ENCODE measurements at places on chromosomes 2 and 18.

- peak; percentile 74 for DNase-seq
These were observed 102.9 kb downstream of the TANC1 start for GRCh38 chr2:159071190-159071915.

DNA sequence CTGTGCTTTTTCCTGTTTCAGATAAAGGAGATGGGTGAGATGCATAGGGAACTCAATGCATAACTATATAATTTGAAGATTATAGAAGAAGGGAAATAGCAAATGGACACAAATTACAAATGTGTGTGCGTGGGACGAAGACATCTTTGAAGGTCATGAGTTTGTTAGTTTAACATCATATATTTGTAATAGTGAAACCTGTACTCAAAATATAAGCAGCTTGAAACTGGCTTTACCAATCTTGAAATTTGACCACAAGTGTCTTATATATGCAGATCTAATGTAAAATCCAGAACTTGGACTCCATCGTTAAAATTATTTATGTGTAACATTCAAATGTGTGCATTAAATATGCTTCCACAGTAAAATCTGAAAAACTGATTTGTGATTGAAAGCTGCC lies 16.4 kb upstream of the MSH2 start:
- DNase-seq, result no peak

GRCh38 chr2:128612628-128613027 lies 294.0 kb upstream of the HS6ST1 start:
- DNase-seq, result no peak

DNA sequence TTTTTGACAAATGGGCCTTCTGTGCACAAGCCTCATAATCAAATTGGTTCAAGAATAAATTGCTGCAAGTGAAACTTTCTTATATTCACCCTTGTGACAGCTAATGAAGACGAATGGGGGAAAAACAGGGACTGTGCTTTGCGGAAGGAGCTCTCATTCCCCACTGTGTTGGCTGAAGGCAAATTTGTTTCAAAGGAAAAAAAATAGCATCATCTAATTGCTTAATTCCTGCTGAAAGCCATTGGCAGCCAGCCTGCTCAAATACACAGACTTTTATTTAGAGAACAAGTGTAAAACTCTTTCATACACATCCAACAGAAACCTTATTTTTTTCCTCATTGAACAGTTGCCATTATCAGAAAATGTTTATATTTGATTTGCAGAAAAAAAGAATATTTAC lies 172.3 kb downstream of the ARL6IP6 start:
- DNase-seq, result no peak

DNA sequence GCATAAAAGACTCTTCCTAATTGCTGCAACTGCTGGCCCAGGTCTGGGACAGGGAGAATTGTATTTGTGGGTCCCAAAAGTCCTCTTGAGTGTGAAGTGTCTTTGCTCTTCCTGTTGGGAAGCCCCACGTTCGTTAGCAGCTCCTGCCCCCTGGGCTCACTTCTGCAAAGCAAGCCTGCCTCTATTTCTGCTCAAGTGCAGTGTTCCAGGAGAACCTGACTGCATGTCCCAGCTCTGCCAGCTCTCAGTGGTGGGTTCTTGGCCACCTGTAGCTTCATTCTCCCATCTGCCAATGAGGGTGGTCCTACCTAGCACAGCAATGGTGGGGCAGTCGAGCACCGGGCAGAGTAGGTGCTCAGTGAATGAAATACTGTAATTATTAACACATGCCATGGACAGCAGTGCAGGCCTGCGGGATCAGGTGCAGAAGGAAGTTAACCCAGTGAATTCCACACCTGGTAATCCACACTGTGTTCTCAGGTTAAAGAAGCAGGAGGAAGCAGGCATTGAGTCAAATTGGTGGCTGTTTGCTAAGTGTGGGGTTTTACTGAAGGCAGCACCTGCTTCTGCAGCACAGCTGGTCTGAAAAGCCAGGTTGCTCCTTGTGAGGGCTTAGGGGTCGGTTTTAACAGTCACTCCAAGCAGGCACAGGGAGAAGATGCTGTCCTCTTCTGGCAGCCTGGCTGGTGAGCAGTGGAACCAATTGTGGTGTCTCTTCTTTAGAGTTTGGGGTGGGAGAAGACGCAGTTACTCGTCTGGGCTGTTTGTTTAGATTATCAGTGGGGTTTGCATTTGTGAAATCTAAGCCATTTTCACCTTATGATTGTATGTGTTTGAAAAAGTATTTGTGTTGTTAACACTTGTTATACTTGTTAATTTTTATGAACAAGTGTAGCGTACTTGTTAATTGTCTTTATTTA lies 54.3 kb downstream of the DGKD start:
- no peak for DNase-seq

All from fibroblast of skin of back (primary cell).